ENCODE measurements at places on chromosomes 11 and 22.

- H3K27me3 ChIP-seq: no peaks in the 10 kb centered on the region
- no peaks in the 10 kb centered on the region for H3K4me1 ChIP-seq
- no peaks in the 10 kb centered on the region for H3K36me3 ChIP-seq
Measured at GRCh38 chr11:27215471-27216269, 147.3 kb downstream of the CCDC34 start.

GRCh38 chr22:35310556-35311550 is 11.2 kb downstream of the TOM1 start:
- no peak overlapping the region for H3K4me3 ChIP-seq
- DNase-seq: peak; percentile 18
- H3K27me3 ChIP-seq: no peaks in the 10 kb centered on the region
- H3K4me1 ChIP-seq: peaks cover 33% of the 10 kb centered on the region
- no peak overlapping the region for H3K27ac ChIP-seq

DNA sequence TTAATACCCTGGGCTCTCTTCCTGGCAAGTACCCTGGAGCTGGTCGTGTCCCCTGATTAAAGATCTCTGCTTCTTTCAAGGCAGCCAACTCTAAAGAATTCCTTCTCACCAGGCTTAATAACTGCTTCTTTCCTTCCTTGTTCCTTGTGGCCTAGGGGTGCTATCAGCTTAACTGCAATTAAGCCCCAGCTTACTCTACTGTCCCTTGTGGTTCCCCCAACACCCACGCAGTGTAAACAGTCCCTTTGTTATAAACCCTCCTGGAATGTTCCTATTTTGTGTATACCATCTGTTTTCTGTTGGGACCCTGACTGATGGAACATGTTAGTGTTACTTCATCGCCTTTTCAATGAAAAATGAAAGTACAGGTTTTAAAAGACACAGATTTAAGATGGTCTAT is 126.4 kb upstream of the KIRREL3 start:
- H3K27me3 ChIP-seq: no peaks in the 10 kb centered on the region
- no peak overlapping the region for H3K27ac ChIP-seq
- H3K4me1 ChIP-seq: no peaks in the 10 kb centered on the region
- H3K36me3 ChIP-seq: no peaks in the 10 kb centered on the region
- DNase-seq: no peak

- no peak for DNase-seq
- peaks cover 7% of the 10 kb centered on the region for H3K27me3 ChIP-seq
- H3K27ac ChIP-seq: no peak overlapping the region
- H3K4me1 ChIP-seq: no peaks in the 10 kb centered on the region
- H3K4me3 ChIP-seq: no peak overlapping the region
Measured at GRCh38 chr11:95055283-95055897, 6.2 kb downstream of the KDM4F start.

- H3K36me3 ChIP-seq: no peaks in the 10 kb centered on the region
- H3K27me3 ChIP-seq: no peaks in the 10 kb centered on the region
- no peaks in the 10 kb centered on the region for H3K4me1 ChIP-seq
- H3K27ac ChIP-seq: no peak overlapping the region
- no peak for DNase-seq
- no peak overlapping the region for H3K4me3 ChIP-seq
Measured at GRCh38 chr11:107778839-107779517, 67.1 kb upstream of the SLN start.

DNA sequence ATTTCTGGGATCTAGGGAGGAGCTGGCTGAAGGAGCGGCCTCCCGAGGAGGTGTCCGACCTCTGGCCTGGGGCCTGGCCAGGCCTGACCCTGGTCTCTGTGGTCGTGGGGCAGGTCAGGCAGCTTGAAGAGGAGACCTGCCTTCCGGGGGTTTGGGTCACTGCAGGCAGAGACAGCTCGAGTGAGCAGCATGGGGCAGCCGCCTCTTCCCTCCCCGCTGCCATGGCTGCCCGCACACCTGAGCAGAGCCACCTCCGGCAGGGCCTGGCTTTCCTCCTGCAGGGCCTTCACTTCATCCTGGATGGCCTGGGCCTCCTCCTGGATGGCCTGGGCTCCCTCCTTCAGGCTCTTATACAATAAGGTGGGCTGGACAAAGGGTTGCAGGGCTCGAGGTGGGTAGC is 8.0 kb upstream of the NAALADL1 start:
- no peaks in the 10 kb centered on the region for H3K4me1 ChIP-seq
- no peak for DNase-seq
- H3K36me3 ChIP-seq: no peaks in the 10 kb centered on the region
- no peaks in the 10 kb centered on the region for H3K27me3 ChIP-seq
- H3K27ac ChIP-seq: no peak overlapping the region

GRCh38 chr11:108672786-108673185 is 7.9 kb downstream of the DDX10 start:
- H3K27me3 ChIP-seq: no peaks in the 10 kb centered on the region
- H3K4me1 ChIP-seq: no peaks in the 10 kb centered on the region
- H3K4me3 ChIP-seq: no peak overlapping the region
- no peak for DNase-seq
- peaks cover 5% of the 10 kb centered on the region for H3K36me3 ChIP-seq
- no peak overlapping the region for H3K27ac ChIP-seq

DNA sequence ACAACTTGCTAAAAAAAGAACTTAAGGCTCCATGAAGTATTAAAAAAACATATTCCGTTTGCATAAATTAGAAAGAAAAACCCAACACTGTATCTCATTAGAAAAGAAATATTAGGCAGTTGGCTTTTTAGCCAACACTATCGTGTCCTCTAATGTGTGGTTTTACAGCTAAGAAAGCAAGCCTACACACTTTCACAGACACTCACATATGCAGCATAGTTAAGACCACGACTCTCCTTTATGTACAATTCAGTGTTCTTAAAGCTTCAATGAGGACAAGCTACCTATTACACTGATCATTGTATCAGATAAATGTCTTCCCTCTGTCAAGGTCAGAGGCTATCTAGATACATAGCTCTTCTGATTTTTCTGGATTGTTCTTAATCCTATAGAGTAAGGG is 80.1 kb downstream of the PICALM start:
- H3K36me3 ChIP-seq: no peaks in the 10 kb centered on the region
- H3K4me3 ChIP-seq: no peak overlapping the region
- H3K27ac ChIP-seq: no peak overlapping the region
- H3K27me3 ChIP-seq: no peaks in the 10 kb centered on the region
- DNase-seq: no peak

GRCh38 chr22:46848197-46848596 is 85.7 kb downstream of the TBC1D22A start:
- no peak overlapping the region for H3K4me3 ChIP-seq
- no peaks in the 10 kb centered on the region for H3K27me3 ChIP-seq
- H3K4me1 ChIP-seq: no peaks in the 10 kb centered on the region
- DNase-seq: no peak
- H3K36me3 ChIP-seq: no peaks in the 10 kb centered on the region

DNA sequence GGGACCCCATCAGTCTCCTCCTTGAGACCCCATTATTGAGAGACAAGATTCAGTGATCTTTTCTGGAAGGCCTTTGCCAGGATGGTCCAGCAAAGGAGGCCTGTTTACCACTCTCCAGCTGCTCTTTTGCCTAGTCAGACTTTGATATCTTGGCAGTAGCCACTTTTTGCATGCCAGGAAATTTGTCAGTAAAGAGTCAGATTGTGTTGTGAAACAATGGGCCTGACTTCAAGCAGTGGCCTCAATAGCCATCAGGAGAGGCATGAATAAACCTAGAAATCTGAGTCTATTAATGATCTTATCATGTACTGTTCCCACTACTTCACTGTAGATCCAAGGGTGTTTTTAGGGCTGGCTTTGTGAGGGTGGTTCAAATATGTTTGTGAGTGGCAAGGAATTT is 479.4 kb downstream of the JRKL start:
- no peaks in the 10 kb centered on the region for H3K36me3 ChIP-seq
- no peak overlapping the region for H3K27ac ChIP-seq
- DNase-seq: no peak
- H3K27me3 ChIP-seq: no peaks in the 10 kb centered on the region

DNA sequence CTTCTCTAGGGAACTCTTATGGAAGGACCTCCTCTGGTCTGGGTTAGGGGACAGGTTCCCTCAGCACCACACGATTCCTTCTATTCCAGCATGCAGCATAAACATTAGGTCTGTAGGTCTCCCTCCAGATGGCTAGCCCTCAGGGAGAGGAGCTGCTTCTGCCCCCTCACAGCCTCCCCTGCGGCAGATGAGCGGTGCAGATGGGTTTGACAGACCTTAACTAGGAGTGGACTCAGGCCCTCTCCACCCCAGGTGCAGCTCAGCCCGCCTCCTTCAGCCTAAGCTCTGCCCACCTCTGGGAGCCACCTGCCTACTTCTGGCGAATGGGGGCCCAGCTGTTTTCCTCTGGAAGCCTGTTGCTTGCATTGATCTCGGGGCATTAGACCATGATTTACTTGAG is 55.7 kb upstream of the EIF3D start:
- H3K4me1 ChIP-seq: no peaks in the 10 kb centered on the region
- no peaks in the 10 kb centered on the region for H3K27me3 ChIP-seq
- H3K4me3 ChIP-seq: no peak overlapping the region
- DNase-seq: no peak
- H3K27ac ChIP-seq: no peak overlapping the region
- H3K36me3 ChIP-seq: no peaks in the 10 kb centered on the region

DNA sequence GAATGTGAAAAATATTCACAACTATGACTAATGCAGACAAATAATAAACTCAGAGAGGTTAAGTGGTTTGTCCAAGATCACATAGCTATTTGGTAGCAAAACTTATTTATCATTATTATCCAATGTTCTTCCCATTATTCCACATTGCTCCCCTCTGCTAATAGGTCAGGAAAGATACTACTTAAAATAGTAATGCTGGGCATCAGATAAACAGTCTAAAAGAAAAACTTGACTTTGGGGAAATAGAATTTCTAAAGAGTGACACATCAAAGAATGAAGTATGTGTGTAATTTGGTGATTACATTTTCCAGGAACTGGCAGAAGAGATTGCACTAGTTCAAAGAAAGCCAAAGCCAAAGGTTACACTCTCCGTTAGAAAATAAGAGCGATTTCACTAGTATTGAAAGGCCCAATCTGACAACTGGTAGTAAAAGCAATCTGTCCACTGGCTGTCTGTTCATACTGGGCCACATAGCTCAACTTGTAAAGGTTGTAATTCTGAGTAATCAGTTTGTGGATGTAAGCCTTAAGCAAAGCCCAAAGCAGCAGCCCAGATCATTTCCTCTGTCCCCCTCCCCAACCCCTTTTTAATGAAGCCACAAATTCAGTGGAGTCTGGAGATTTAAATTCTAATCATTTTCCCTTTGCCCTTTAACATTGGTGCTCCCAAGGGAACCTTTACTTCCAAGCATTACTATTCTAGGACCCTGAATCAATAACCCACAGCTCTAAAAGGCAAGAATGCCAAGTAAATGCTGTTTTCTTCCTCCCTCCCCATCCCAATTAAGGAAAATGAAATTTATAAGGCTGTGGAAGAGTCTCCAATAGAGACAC is 283.5 kb downstream of the TTC28 start:
- DNase-seq: no peak
- H3K4me3 ChIP-seq: no peak overlapping the region
- no peaks in the 10 kb centered on the region for H3K27me3 ChIP-seq

- DNase-seq: no peak
- H3K36me3 ChIP-seq: no peaks in the 10 kb centered on the region
- no peaks in the 10 kb centered on the region for H3K27me3 ChIP-seq
- no peak overlapping the region for H3K4me3 ChIP-seq
Measured at GRCh38 chr22:47629791-47630655, 867.6 kb downstream of the TBC1D22A start.

DNA sequence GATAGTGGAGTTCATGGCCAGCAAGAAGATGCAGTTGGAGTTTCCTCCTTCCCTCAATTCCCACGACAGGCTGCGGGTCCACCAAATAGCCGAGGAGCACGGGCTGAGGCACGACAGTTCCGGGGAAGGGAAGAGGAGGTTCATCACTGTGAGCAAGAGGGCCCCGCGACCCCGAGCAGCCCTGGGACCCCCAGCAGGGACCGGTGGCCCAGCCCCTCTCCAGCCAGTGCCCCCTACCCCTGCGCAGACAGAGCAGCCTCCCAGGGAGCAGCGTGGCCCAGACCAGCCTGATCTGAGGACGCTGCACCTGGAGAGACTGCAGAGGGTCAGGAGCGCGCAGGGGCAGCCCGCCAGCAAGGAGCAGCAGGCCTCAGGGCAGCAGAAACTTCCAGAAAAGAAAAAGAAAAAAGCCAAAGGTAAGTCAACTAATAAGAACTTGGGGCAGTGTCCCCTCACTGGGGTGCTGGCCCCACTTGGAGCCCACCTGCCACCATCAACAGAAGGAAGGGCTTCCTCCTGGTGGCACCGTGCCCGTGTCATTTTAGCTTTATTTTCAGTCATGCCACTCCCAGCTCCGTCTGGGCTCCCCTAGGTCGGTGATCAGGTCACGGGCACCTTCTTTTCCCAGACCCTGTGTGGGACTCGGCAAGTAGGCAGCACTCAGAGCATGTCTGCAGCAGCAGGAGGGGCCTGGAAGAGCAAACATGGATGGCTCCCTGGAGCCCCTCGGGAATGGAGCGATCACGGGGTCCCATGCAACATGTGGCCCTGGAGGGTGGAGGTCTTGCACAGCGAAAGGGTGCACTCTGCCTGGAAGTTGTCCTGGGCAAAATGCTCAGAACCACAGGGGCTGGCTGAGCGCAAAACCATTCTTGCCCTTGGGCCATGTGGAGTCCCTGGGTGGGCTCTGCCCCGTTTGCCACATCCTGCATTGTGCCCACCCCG is 33.3 kb downstream of the IGHMBP2 start:
- no peak overlapping the region for H3K27ac ChIP-seq
- H3K4me3 ChIP-seq: no peak overlapping the region
- no peaks in the 10 kb centered on the region for H3K36me3 ChIP-seq

DNA sequence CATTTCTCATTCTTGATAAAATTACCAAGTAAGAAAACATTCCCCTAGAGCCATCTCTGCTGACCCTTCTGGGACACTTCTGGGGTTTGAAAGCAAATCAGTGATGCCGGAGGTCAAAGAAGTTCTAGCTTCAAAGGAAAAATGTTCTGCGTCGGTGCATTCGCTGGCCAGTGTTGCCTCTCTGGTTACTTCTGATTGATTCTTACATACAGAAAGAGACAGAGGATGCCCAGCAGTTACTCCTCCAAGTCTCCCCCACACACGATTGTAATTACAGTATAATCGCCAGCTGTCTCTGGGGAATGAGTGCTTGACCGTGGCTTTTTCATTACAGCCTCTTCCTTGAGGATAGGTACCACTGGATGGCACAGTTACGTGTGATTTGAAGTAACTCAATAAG is 150.9 kb downstream of the SNX19 start:
- H3K36me3 ChIP-seq: no peaks in the 10 kb centered on the region
- peaks cover 6% of the 10 kb centered on the region for H3K4me1 ChIP-seq
- H3K4me3 ChIP-seq: no peak overlapping the region
- H3K27me3 ChIP-seq: no peaks in the 10 kb centered on the region
- no peak for DNase-seq
- no peak overlapping the region for H3K27ac ChIP-seq

- DNase-seq: no peak
- H3K4me1 ChIP-seq: no peaks in the 10 kb centered on the region
- H3K4me3 ChIP-seq: no peak overlapping the region
- no peak overlapping the region for H3K27ac ChIP-seq
- no peaks in the 10 kb centered on the region for H3K36me3 ChIP-seq
- no peaks in the 10 kb centered on the region for H3K27me3 ChIP-seq
Measured at GRCh38 chr11:12909879-12910278, 99.2 kb upstream of the RASSF10 start.

- DNase-seq: no peak
- no peaks in the 10 kb centered on the region for H3K27me3 ChIP-seq
- H3K27ac ChIP-seq: no peak overlapping the region
Measured at GRCh38 chr22:40383905-40384304, 13.5 kb downstream of the SGSM3 start.

GRCh38 chr22:30308518-30309230 is 18.1 kb downstream of the TBC1D10A start:
- H3K4me3 ChIP-seq: no peak overlapping the region
- H3K27me3 ChIP-seq: no peaks in the 10 kb centered on the region
- DNase-seq: no peak
- H3K4me1 ChIP-seq: peaks cover 40% of the 10 kb centered on the region
- H3K27ac ChIP-seq: peak overlapping the region; percentile 88
